ENCODE measurements at places on chromosomes 5 and 9.

DNA sequence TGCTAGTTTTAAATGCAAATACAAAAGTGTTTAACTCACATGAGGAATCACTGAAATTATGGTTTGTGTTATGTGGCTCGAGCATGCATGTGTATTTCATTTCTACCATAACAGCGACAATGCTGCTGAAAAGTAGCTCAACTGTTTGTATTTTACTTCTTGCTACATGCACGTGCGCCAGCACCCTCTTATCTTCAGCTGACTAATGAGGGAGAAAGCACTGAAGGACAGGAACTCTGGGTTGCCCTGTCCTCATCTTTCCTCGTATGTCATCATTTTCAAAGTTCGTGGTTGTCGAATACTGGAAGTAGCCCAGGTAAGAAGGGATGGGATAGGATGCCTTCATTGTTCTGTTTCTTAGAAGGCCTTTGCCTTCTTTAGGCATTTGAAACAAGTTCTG is 120.3 kb downstream of the SYK start:
- no peak for DNase-seq

DNA sequence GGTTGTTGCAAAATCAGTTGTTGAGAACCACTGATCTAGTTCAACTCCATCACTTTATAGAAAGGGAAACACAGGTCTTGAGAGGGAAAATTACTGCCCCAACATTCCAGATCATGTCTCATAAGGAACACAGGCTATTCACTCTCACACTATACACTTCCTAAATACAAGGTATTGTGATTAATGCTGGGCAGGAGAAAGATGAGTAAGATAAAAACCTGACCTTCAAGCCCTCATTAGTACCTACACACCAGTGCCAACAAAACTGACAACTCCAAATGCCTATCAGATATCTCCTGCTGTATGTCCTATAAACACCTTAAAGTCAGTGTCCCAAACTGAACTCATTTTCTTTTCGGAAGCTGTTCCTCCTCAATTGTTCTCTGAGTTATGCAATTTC is 8.2 kb downstream of the GNE start:
- DNase-seq, result no peak

- DNase-seq, result peak; percentile 71
Measured at GRCh38 chr9:20941174-20941690, 90.2 kb downstream of the HACD4 start.

DNA sequence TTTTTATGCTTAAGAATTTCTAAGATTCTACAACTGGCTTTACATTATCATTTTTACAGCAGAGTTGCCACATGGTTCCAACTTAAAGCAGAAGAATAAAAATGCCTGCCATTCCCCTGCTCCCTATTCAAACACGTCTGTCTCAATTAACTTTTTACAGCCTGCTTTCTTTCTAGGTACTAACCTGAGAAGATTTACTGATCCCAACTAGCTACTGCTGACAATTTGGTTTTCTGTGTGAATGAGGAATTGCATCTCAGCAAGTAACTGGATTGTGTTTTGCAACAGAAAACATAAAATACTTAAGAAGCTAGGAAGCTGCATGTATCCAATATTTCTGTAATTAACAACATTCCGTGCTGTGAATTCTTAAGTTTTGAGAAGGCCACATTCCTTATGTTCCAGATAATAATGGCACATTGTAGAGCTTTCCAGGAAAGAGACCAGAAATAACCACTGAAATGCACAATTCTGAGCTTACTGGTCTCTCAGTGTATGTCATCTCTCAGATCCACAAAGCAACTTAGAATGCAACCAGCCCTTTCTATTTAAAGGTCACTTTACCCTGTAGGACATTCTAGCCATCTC is 306.8 kb upstream of the NMUR2 start:
- DNase-seq, result no peak

DNA sequence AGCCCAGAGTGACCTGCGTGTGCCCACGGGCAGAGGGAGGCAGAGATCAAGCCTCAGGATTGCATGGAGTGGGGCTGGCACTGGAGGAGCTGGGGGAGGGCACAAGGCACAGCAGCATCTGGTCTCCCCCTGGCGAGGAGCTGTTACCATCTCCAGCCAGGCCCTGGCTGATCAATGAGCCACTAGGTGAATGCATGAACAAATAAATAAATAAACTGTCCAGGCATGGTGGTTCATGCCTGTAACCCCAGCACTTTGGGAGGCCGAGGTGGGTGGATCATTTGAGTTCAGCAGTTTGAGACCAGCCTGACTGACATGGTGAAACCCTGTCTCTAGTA is 14.3 kb upstream of the PSMB7 start:
- no peak for DNase-seq

GRCh38 chr5:55691265-55692105 is 20.6 kb downstream of the SLC38A9 start:
- DNase-seq, result peak; percentile 34

DNA sequence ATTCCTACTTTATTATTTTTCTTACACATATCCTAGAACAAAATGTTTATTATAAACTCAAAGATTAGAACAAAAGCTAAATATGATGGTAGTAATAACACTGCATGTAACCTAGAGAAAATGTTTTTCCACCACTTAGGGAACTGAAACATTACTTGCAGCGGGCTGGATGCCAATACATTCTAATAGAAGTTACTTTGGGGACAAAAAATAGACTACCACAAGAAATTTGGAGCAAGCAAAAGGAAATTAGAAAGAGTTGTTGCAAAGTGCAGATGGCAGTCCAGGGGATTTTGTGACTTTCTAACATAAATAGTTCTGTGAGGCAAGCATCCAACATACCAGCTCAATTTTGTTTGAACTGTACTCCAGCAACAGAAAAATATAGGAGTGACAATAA is 255.3 kb upstream of the GRIN3A start:
- no peak for DNase-seq

- no peak for DNase-seq
Measured at GRCh38 chr9:133224762-133225161, 15.7 kb upstream of the OBP2B start.

- DNase-seq, result no peak
Measured at GRCh38 chr9:106583751-106584150, 279.2 kb upstream of the ZNF462 start.

DNA sequence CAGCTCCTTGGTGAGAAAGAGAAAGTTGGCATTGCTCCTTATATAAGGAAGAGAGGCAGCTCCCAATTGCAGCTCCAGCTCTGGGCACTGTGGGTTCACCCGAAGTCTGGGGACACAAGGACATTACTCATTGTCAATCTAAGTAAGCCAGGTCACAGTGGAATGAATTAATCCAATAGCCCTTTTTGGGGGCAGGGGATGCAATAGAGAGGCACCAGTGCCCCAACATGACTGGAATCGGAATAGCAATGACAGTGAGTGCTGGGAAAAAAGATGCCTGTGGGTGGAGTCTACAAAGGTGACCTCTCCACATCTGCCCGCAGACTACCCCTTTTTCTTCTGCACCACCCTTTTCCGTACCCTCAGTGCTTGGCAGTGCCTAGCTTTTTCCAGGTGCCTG is 11.1 kb upstream of the NEUROG1 start:
- no peak for DNase-seq

GRCh38 chr9:21696411-21696871 is 106.0 kb upstream of the MTAP start:
- no peak for DNase-seq

DNA sequence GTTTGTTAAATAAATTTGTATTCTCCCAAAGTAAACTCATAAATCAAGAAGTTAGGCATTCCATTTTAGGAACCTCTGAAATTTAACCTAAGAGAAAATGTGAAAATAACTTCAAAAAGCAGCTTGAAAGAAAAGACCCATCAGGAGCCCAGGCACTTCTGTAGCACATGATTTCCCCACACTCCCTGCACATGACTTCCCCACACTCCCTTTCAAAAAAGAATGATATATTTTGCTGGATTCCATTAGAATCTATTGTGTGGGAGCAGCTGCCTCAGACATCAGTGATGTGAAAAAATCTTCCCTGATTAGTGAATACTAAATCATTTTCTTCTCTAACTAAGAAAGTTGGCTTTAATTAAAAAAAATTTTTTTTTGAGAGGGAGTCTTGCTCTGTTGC is 83.3 kb downstream of the GLDC start:
- no peak for DNase-seq

DNA sequence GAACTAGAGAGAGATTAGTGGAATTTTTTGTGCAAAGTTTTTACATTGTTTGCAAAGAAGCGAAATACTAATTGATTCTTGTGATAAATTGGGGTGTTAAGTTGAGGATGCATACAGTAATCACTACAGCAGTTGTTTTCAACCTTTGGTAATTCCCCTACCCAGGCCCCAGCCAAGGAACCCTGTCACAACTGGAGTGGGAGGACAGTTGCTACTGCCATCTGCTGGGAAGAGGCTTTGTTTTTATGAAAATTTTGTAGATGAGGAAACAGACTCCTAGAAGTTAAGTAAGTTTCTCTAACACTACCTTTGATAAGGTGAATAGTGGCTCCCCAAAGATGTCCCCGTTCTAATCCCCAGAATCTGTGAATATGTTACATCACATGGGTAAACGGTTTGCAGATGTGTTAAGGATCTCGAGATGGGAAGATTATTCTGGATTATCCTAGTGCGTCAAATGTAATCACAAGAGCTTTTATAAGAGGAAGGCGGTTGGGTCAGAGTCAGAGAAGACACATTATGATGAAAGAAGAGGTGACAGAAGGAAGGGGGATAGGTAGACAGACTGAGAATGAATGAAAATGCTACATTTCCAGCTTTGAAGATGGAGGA is 34.0 kb upstream of the PPP1R2B start:
- no peak for DNase-seq

GRCh38 chr9:34321451-34321850 is 7.6 kb downstream of the KIF24 start:
- no peak for DNase-seq

GRCh38 chr5:171544913-171545765 is 125.7 kb downstream of the FGF18 start:
- DNase-seq, result no peak

- no peak for DNase-seq
Measured at GRCh38 chr5:143209881-143210395, 193.5 kb downstream of the NR3C1 start.

GRCh38 chr5:131405674-131406073 is 141.8 kb downstream of the CDC42SE2 start:
- DNase-seq, result no peak

- DNase-seq, result no peak
Measured at GRCh38 chr9:126935630-126936029, 21.0 kb downstream of the RALGPS1 start.

- DNase-seq, result peak; percentile 81
Measured at GRCh38 chr5:142720641-142721271, 34.9 kb upstream of the FGF1 start.

GRCh38 chr9:128494746-128495129 is 9.8 kb upstream of the GLE1 start:
- no peak for DNase-seq

- peak; percentile 23 for DNase-seq
Measured at GRCh38 chr5:112419164-112419985, at the start of gene EPB41L4A. EPB41L4A (minus strand) TSS chr5:112419277; CDS start chr5:112419039, 238 bp downstream.

DNA sequence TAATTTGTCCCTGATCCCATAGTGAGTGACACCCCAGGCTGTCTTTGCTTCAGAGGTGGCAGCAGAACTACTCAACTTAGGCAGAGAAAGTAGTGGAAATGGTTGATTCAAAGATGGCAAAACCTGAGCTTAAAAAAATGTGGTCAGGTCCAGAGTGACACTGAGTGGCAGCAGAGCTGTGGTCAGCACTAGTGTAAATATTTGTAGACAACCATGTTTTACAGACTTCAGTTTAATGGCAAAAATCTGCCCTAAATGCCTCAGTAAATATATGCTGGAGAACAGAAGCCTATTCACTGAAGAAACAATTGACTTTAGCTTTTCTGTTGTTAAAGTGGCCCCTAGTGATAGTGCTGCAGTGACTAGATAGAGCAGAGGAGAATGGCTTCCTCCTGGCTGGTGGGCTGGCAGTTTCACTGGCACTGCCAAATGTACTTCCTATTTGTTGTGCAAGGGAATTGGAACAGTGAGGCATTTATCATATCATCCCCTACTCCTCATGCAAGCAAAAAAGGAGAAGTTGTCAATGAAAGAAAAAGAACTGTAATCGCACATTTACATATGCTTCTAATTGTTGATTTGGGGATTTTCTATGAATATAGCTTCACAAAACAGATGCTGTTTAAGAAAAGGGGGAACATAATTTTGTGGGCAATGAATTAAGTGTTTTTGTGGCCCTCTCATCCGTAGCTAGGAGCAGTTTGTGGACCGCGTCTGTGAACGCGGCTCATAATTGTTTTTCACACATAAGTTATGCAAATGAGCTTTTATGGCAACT is 12.0 kb downstream of the PBX3 start:
- DNase-seq, result peak; percentile 13

- no peak for DNase-seq
Measured at GRCh38 chr5:84057211-84057610, 327.5 kb downstream of the EDIL3 start.

GRCh38 chr9:115423646-115424045 is 305.7 kb upstream of the TNC start:
- DNase-seq, result no peak

DNA sequence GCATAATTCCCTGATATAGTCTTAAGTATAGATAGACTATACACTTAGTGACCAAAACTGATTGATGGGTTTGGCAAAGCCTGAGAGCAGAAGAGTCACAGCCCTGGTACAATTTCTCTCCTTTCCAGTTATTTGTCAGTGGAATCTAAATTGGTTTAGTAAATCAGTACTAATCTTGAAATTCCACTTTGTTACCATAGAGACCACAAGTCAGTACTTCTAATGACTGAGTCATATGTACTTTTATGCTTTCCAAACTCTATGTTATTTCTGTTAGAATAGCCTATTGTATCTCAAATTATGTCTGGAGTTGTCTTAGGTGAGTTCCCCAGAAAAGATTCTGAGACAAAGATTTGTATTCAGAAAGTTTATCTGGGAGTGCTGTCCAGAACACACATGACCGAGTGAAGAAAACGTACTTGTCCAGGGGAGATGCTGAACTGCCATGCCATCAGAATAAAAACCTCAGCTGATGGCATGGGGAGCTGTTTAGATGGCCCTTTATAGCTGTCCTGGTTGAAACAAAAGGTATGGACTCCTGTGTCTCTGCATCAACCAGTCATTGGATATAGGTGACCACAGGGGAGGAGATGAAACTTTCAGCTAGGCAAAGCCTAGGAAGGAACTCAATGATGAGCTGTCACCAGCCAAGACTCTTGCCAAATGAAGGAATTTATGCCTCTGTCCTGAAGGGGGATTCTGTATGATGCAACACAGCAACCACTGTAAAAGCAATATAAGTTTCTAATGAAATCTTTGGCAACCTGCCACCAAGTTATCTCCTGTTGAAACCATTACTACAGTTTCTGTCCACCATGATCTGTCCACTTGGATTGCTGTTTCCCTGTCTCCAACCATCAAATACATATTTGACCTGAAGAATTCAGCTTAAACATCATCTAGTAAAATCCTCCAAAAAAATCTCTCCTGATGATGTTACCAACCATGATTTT is 18.0 kb upstream of the SMC2 start:
- no peak for DNase-seq

GRCh38 chr5:151128817-151129216 is 28.8 kb downstream of the ANXA6 start:
- DNase-seq, result no peak

- no peak for DNase-seq
Measured at GRCh38 chr5:34439601-34440000, 216.5 kb upstream of the RAI14 start.

- DNase-seq, result no peak
Measured at GRCh38 chr5:17243287-17244063, 26.0 kb downstream of the BASP1 start.
